ENCODE measurements at places on chromosomes 2 and 18.

GRCh38 chr2:36359067-36359466, 3.5 kb downstream of the CRIM1 start:
- DNase-seq = no peak

DNA sequence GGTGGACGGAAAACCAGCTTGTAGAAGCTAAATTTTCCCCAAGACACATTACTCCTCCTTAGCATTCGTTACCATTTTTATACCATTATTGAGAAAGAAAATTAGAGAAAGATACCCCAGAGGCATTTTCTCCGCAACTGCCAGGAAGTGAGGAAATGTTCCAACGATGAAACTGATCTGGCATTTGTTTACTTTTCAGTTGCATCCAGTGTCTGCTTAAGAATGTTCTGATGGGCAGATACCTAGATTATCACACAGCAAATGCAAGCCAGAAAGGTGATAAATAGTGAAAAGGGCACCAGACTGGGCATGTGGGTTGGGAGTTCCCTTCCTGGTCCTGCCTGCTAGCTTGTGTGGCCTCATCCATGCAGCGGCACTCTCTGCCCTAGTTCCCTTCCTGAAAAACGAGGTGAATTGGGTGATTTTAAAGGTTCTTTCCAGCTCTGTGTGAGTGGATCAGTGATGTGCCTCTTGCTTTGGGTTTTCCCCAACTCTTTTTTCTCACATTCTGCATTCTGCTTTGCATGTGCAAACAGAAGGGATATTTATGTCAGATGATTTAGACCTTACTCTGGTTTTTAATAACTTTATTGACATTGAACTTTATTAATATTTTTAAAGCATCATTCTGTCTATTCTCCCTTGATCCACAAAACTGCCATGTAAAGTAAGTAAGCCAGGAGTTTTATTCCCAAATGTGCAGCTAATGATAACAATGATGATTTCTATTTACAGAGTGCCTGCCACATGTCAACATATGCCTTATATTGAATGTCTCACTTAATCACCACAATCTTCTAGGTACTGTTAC, 139.6 kb downstream of the INSIG2 start:
- no peak for DNase-seq

- DNase-seq = no peak
These were observed 532.7 kb upstream of the POU3F3 start for GRCh38 chr2:104321116-104321795.

DNA sequence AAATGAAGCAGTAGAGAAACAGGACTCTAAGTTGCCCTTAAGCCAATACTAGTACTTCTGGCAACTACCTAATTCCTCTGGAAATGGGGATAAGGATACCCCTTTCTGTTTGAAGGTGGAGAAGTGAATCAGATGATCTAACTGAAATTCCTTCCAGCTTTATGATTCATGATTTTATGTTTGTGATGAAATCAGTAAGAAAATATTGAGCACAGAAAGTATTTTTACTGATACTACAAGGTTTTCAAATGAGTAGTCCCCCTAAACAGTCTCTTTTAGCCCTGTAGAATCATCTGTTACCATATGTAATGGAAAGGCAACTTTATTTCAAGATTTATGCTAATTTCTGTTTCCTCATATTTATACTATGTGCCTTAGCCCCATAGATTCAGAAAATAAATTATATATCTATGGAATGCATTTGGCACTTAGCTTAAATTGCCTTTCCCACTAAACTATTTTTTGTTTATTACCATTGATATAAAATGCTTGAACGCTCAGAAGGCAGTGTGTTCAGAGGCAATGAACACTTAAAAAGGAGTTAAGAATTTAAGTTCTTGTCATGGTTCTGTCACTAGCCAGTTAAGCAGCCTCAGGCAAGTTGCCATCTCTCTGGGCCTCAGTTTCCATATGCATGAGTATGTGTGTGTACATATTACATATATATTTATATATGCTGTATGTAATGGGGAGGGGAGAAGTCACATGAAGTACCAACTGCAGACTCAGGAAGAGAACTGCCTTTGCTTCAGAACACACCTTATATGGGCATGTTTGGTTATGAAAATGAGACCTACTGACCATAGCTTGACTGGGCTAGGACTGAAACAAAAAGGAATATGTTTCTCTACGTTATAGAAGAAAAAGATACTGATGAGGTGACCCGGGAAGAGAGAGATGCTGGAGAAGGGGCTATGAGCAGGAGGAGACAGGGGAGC, 97.7 kb downstream of the CDC42EP3 start:
- DNase-seq = no peak

DNA sequence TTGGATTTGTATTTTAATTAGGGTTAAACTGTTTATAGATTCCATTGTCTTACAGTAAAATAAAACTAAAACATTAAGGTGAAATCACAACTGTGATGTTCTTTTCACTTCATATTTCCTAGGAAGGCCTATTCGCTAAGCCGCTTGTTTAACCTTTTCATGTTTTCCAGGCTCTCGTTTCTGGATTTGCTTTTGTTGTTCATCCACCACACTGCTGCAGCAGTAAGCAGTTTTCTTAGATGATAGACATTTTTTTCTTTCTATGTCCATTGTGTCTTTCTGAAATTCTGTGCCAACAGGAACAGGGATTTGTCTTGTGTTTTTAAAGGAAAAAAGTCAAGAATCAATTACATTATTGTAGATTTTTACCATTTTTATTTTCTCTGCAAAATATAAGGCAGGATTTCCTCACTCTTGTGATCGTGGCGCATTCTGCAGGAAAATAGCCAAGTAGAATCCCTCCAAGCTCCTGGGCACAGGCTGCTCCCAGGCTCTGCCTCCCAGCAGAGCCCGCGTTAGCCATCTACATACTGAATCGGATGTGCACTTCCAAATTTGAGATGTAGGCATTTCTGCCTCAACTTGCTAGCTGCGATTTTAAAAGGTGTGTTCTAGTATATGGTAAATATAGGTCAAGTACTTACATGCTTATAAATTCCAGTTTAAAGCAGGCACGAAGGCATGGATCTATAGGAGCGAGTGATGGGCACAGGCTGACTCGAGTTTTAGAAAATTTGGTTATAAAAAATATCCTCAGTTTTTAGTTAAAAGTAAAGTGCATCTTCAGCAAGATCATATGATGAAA, 10.2 kb downstream of the TSHZ1 start:
- no peak for DNase-seq

DNA sequence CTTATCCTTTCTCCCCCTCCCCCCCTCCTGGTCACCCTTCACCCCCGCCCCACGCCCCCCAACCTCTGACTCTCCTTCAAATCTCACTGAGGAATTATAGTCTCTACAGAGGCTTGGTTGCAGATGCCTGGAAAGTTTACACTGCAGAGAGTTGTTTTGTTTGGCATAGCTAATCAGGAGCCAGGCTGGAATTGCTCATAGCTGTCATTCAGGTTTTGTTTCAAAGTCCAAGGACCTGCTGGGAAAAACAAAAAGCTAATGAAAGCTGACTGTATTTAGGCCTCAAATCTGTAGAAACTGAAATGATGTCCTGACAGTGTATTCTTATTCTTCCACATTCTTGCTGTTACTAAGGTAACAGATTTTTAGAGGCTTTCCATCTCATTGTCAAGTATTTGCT, 22.6 kb downstream of the GREB1L start:
- no peak for DNase-seq

Data from KG1 (cell line).